Anterior cingulate cortex (tissue), 58 donors: ENCODE measurements at places on chromosomes 7 and 10.
A peak's percentile ranks its signal among the peaks of the same experiment; 100 is the strongest.

DNA sequence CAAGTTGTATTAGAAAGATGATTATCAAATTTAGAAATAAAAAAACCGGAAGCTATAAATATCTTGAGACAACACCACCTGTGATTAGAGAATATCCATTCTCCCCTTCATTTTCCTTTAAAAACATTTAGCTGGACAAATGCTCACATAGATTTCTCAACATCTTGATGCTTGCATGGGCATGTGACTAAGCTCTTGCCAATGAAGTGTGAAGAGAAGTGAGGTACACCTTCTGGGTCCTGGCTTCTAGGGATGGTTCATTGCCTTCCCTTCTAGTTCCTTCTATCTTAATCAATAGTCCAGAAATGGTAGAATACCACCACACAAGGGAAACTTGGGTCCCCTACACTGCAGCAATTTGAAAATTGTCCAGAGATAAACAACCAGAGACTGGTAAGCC, 41.0 kb downstream of the WAPL start:
- DNase-seq = no peak

- DNase-seq = no peak
These were observed 37.6 kb downstream of the ENTPD1 start for GRCh38 chr10:95793401-95794045.

DNA sequence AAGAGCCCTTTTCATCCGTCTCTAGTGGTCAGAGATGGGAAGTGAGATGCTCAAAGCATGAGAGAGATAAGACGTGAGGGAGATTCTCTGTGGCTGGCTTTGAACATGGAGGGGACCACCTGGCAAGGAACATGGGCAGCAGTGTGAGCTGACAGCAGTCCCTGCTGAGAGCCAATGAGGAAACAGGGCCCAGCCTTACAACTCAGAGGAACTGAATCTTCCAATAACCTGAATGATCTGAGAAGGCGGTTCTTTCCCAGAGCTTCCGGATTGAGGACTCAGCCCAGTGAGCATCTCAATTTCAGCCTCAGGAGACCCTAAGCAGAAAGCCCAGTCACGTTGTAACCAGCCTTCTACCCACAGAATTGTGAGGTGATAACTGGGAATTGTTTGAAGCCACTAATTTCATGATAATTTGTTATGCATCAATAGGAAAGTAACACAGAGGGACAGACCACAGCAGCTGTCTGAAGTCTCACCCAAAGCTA, 33.9 kb upstream of the IKZF1 start:
- DNase-seq = no peak

GRCh38 chr7:46754140-46754720, 827.7 kb downstream of the TNS3 start:
- DNase-seq = no peak

- DNase-seq = no peak
These were observed 85.5 kb upstream of the PRKG1 start for GRCh38 chr10:50988792-50989191.

DNA sequence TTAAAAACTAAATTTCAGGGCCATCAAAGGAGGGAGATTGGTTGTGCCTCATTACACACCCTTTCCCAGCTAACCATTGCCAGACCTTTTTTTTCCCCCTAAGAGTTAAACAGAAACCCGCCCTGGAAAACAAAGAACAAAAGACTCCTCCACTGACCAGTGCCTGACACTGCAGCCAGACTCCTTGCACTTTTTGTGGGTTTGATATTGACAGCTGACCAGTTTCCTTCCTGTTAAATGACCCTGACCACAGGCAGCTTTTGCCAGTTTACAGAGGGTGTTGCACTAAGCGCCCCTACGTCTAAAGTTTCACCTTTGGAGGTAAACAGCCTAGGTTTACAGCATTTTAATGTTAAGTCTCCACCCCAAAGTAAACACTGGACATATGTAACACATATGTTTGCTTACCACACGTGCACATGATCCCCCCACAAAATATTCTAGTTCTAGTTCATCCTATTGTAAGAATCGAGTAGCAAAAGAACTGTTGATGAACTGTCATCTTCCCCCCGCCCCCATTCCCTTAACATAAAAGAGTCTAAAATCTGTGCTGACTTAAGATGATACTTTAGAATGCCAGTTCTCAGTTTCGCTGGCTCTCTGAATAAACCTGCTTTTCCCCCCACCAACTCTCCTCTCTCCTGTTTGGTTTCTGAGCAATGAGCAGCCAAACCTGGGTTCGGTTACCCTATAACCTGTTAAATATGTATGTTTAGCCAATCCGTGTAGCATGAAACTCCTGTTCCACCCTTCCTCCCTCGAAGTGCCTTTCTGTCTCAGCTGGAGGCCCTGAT, 38.0 kb downstream of the FOXI2 start:
- no peak for DNase-seq

DNA sequence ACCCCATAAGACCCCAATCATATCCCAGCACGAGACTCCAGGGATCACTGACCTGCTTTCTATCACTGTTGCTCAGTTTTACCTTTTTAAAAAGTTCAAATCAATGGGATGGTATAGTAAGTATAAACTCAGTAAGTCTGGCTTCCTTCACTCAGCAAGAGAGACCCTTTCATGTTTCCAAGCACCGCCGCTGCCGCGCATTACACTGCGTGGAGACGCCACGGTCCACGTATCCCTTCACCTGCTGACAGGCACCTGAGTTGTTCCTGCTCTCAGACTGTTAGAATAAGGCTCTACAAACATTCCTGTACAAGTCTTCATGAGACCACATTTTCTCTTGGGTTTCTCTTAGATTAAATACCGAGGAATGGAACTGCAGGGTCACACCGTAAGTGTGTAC, 28.3 kb downstream of the MAD1L1 start:
- no peak for DNase-seq

DNA sequence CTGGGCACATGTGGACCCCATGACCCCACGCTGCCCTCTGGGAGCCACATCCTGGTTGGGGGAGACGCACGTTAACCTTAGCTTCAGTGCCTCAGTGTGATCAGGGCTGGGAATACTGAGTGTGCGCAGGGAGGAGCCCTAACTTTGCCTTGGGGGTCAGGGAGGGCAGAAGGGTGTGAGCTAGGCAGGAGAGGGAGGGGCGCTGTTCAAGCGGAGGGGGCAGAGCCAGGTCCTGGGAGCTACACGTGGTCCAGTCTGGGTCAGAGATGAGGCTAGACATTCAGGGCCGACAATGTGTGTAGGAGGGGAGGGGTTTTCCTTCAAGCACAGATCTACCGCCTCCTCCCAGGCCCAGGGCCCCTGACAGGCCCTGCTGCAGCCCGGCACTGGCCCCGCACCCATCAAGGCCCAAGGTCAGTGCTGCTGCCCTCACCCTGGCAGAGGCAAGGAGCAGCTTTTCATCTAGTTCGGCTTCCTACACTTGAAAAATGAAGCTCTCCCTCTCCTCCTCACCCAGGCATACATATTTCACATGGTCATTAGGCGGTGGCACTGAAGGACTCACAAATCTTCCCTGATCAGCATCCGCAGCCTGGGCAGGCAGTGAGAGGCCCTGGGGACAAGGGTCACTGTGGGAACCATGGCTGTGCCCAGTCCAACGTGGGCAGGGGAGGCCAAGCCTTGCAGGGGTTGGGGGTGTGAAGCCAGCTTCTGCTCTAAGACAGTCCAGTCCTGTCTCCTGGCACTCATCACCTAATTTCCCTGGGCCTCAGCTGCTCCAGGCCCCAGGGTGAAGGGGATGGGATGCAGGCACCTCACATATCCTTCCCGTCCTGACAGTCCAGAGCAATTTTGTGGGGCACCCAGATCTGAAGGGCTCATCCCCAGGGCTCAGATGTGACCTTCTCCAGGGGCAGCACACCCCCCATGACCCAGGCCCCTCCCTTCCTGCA, 47.3 kb downstream of the C10orf105 start:
- DNase-seq = no peak

- DNase-seq = no peak
These were observed 240.6 kb downstream of the TRIL start for GRCh38 chr7:28717445-28718054.

DNA sequence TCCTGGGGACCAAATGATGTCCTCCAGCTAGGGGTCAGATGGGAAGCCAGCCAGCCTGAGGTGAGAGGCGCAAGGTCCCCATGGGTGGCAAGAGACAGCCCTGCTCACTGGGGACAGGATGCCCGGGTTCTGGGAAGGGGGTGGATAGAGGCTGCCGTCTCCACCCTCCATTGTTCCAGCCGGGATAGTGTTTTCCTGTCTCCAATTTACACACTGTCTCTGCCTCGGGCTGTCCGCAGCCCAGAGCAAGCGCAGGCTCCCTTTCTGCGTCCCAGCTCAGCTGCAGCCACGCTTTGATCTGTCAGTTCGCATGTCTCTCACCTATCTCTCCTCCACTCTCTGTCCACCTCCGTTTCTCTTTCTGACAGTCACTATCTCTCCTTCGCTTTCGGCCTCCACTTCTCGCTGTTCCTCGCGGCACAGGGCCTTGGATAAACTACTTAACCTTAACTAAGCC, 2.1 kb downstream of the EPHB4 start:
- DNase-seq = no peak

- no peak for DNase-seq
These were observed 857 bp downstream of the INTS15 start for GRCh38 chr7:6590645-6591110.

DNA sequence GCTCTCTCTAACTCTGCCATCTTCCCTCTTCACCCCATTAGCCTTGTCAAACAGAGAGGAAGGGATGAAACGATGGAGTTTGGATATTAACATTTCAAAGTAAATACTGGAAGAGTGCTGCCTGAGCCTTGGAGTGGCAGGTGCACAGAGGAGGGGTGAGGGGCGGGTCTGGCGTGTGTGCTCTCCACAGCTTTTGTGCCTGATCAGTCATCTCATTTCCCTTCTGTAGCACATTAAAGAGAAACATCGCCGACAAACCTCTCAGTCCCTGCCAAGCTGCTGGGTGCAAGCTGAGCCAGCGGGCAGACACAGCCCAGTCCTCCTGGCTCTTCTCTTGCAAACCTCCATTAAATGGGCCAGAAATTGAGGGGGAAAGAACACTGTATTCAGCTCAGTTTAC, 76.2 kb downstream of the SLIT1 start:
- peak; percentile 44 for DNase-seq

- DNase-seq = no peak
These were observed 11.7 kb downstream of the PRKRIP1 start for GRCh38 chr7:102407910-102408309.

- DNase-seq = no peak
These were observed 299.9 kb upstream of the LRRN3 start for GRCh38 chr7:110790992-110791391.

GRCh38 chr10:6769704-6770417, 189.8 kb upstream of the PRKCQ start:
- DNase-seq = no peak

GRCh38 chr7:42340436-42340835, 103.4 kb upstream of the GLI3 start:
- DNase-seq = no peak

- no peak for DNase-seq
These were observed 209.9 kb downstream of the USP6NL start for GRCh38 chr10:11401264-11402235.

GRCh38 chr7:4076701-4077294, 605.3 kb upstream of the FOXK1 start:
- DNase-seq = no peak

GRCh38 chr7:4123823-4124222, 558.3 kb upstream of the FOXK1 start:
- DNase-seq = no peak

DNA sequence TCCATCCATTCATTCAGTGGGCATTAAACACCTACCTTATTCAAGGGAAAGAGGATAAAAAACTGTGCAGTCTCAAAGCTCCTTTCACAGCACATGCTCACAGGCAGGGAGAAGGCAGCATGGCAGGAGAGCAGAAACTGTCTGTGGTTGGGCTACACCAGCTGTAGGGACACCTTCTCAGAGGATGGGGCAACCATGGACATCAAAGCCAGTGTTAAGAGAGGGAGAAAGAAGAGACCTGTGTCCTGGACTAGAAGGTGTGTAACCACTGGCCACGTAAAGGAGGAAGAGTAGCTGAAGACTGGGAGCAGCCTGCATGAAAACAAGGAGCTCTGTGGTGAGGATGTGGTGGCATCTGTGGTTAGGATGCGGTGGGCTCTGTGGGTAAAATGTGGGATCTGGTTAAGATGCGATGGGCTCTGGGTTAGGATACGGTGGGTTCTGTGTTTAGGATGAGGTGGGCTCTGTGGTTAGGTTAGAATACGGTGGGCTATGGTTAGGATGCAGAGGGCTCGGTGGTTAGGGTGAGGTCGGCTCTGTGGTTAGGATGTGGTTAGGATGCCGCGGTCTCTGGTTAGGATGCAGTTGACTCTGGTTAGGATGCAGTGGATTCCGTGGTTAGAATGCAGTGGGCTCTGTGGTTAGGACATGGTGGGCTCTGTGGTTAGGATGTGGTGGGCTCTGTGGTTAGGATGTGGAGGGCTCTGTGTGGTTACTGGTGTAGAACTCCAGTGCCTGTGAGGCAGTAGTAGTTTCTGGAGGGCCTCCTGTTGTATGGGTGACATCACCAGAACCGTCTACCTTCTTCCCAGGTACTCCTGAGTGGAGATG, 197.6 kb downstream of the WDR37 start:
- DNase-seq = no peak

- no peak for DNase-seq
These were observed 403 bp downstream of the CDK6 start for GRCh38 chr7:92835851-92836488.

GRCh38 chr7:55308186-55308929, 56.8 kb upstream of the LANCL2 start:
- no peak for DNase-seq

- DNase-seq = no peak
These were observed 69.4 kb upstream of the INPP5A start for GRCh38 chr10:132468216-132468615.

DNA sequence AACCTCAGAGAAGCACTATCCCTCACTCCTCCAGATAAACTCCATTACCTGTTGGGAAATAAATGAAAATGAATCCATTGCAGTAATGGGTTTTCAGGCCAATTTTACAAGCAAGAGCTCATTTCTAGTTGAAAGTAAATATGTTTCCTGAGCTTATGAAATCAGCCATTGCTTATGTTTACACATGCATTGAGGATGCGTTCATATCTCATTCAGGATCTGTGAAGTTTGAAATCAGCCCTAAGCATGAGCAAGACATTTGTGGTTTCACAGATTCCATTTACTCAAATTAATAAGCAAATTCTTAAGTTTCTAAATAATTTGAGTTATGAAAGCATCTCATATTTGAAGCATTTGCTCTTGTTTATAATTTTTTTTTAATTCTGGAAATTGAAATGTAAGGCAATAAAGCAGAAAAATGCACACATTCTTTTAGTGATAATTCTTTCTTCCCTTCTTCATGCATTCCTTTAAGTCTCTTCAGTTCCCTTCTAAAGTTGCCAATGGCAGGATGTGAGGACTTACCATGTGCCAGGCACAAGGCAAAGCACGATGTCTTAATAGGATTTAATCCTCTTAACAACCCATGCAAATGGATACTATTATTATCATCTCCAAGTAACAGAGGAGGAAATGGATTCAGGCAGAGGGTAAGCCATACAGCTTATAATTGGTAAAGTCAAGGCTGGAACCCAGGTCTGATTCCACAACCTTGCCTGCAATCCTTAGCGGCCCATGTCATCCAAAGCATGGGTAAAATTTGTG, 35.0 kb upstream of the CTTNBP2 start:
- DNase-seq = no peak
